HAP-1 (cell line): ENCODE measurements at places on chromosomes 4 and X.

DNA sequence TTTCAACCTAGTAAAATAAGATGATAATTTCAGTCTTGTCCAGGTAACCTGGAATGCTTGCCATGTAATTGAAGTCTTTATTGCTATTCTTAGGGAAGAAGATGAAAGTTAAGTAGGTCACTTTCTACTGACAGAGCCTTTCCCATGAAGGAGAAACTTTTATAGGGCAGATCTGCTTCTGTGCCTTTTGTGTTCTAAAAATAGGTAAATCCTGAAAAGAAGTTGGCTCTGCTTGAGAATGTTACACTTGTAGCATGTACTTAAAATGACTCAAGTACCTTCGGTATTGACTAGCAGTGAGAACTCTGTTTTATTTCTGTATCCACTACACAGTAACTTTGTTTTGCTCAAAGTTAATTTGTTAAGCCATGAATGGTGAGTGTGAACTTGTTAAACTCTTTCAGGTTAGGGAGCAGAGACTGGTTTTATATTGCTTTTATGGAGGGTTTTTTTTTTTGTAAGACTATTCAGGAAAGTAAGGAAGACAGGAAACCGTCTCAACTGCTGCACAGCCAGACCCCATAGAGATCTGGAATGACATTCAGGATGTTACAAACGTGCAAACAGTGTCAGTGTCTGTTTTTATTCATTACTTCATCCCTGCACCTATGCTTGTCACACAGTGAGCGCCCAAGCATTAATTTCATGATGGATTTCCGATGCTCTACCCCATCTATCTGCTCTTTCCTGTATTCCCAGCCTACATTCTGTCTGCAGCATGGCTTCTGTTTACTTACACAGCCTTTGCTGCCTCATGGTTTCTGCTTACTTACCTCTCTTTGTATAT lies 53.0 kb downstream of the SEPTIN11 start:
- peak; percentile 60 for DNase-seq

DNA sequence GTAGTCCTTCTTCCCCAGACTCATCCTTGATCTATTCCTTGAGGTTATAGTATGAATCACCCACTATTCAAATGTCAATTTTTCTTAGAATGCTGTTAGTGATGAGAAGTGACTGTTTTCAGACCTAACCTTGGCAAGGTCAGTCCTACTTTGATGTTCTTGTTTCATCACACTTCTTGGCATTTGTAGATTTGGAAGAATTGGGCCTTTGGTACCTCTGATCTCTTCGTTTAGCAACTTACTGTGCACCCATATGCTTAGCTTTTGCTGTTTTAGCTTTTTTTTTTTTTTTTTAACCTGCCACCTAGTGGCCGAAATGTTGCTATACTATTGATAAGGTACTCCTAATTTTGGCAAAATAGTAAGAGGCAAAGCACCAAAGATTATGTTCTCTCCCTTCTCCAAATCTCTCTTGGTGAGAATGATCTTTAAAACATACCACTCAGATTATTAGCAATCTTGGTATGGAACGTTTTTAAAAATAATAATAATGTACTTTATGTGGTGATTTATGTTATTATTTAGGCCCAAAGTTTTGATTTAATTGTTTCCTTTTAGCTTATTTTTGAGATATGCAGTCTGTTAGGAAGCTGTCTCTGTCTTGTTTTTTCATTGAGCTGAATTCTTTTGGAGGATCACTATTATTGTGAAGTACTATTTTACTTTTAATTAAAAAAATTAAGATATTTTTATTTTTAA lies 16.6 kb downstream of the DCK start:
- peak; percentile 36 for DNase-seq

GRCh38 chrX:134004084-134004483 lies 18.7 kb upstream of the GPC3 start:
- DNase-seq: no peak

GRCh38 chr4:145589916-145590702 lies 29.1 kb upstream of the MMAA start:
- DNase-seq: no peak

DNA sequence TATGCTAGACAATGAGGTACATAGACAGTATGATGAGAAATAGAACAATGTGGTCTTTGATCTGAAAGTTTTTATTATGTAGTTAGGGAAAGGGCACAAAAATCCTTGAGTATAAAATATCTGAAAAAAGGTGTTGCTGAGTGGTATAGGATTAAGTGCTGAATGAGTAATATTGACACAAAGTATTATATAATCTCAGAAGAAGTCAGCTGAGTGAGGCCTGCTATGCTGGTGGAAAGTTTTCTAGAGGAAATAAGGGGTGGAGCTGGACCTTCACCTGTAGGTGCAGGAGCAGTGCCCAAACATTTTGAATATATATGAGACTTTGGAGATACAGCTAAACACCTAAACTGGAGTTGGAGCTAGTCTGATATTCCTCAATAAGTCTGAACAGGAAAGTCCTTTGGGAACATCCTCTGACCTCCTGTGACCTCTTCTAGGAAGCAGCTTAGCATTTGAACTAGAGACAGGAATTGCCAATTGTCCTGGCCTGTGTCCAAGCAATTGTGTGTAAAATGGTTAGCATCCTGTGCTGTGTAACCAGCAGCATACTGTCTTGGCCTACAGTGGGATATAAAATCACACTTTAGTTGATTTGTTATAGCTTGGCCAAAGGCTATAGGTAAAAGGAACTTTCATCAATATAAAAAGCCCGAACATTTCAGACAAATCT lies 285.3 kb downstream of the ANKRD50 start:
- no peak for DNase-seq

- DNase-seq: peak; percentile 24
Measured at GRCh38 chrX:3549411-3549911, 164.0 kb downstream of the PRKX start.

- no peak for DNase-seq
Measured at GRCh38 chr4:946103-946450, 13.8 kb downstream of the TMEM175 start.

DNA sequence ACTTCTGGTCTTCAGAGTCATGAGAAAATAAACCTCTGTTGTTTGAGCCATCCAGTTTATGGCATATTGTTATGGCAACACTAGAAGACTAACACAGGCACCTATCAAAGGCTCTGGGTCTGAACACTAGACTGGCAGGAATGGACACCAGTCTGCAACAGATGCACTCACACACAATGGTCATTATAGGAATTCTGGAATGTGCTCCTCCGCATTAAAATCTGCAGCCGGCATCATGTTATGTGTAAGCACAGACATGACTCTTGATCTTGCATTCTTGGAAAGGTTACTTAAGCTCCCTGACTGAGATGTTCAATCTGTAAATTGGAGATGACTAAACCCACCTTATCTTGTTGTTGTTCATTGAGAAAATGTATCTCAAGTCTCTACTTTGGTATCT lies 112.3 kb upstream of the ZNF518B start:
- DNase-seq: no peak

DNA sequence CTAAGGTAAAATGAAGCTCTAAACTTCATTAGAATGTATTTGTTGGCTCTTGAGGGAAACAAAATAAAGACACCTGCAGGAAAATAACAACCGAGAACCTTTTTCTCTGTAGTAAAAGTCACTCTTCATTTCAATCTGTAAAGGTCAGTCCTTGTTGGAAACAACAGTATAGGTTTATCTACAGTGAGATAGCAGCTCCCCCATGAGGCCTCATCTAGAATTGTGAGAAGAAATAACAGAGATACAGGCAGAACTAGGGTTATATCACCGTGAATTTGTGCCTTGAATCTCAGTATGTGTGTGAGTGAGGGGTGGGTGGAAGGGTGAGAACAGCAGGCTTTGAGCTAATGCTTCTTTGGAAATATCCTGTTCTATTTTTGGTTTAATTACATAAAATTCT lies 107.8 kb upstream of the FMR1 start:
- peak; percentile 35 for DNase-seq

GRCh38 chr4:147285751-147286150 lies 195.1 kb upstream of the EDNRA start:
- DNase-seq: no peak

DNA sequence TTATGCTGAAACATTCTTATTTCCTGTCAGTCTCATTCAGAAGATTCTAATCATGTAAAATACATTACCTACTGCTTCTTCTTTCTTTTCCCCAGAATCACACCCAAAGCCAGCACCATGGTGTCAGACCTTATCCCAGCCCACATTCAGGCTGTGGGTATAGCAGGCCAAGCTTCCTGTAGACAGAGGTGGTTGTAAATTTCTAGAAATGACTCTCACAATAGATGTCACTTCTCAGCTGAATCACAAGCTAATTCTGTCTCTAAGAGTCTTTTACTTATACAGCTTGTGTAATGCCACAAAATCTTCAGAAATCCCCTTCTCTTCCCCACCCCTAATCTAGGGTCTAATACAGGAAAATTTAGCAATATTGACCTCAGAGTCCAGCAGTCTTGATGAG lies 239.6 kb downstream of the PARM1 start:
- no peak for DNase-seq

- DNase-seq: no peak
Measured at GRCh38 chrX:27622883-27623282, 32.7 kb downstream of the DCAF8L2 start.

DNA sequence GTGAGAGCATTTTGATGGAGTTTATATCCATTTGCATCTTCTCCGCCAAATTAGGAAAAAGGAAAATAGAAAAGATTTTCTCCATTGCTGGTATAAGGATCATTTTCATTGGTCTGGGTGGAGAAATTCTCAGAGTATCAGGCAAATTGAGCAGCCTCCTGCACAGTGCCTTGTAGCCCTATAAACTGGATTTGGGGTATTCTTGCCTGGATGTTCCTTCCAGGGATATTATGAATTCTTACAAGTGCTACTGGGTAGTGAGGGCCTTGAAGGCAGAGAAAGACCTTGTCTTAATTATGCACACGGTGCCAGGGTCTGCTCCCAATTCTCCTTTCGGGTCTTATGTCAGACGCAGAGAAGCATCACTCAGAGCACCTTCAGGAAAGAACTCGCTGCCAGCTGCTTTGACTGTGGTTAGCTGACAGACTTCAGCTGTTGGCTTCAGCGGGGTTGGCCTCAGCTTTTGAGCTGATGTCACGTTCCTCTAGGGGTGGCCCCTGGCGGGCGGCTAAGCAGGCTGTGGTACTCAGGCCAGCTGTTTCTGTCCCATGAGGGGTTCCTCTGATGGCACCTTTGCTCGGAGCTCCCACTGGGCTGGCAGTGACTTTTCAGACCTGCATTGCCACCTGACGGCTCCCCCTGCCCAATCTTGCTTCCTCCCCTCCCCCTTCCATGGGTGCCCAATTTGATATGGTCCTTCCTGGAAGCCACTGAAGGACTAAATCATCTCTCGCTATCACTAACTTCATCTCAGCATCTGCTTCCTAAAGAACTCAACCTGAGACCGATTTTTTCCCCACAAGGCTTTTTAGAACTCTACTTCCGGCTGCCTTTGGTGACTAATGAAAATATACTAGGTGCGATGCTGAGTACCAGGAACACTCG lies 519.5 kb downstream of the BCOR start:
- no peak for DNase-seq

DNA sequence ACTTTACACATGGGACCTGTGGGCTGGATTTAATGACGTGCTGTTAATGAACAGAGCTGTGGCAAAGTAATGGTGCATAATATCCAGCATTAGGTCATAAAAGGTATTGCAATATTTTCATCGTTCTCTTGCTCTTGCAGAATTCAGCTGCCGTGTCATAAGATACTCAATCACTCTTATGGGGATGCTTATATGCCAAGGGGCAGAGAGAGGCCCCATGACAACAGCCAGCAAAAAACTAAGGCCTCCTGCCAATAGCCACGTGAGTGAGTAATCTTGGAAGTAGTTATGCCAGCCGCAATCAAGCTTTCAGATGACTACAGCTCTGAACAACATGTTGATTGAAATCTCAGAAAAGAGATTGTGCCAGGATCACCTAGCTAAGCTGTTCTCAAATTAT lies 616.9 kb downstream of the FSTL5 start:
- no peak for DNase-seq

DNA sequence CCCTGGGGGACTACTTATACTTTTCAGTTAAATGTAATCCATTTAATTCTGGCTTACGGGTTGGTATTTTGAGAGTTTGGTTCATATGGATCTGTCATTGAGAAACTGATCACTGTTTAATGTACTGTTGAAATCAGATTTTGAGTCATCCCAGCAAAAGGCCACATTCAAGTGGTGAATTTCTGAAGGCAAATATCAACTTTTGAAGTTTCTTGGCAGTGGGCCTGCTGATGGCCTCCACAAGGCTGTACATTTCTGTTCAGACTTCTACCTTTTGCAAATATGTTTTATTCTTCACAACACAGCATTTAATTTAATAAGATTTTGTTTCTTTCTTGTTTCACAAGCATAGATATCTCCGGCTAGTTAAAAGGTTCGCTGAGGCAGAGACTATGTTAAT lies 138.7 kb downstream of the PDGFC start:
- DNase-seq: no peak

GRCh38 chr4:11741190-11741652 lies 312.5 kb upstream of the HS3ST1 start:
- DNase-seq: no peak

GRCh38 chrX:57964975-57965374 lies 54.7 kb upstream of the ZXDA start:
- no peak for DNase-seq

GRCh38 chr4:73348185-73348584 lies 55.9 kb upstream of the ALB start:
- DNase-seq: no peak

DNA sequence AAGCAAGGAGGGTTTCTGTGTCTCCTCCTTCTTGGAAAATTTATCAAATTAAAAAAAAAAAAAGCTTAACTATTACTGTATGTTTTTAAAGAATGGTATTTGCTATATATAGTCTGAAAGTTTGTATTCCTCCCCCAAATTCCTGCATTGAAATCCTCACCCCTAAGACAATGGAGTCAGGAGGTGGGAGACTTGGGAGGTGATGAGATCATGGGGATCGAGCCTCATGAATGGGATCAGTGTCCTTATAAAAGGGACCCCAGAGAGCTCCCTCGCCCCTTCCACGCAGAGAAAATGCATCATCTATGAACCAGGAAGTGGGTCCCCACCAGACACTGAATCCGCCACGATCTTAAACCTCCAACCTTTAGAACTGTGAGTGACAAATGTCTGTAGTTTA lies 50.1 kb downstream of the DHRSX start:
- DNase-seq: no peak

DNA sequence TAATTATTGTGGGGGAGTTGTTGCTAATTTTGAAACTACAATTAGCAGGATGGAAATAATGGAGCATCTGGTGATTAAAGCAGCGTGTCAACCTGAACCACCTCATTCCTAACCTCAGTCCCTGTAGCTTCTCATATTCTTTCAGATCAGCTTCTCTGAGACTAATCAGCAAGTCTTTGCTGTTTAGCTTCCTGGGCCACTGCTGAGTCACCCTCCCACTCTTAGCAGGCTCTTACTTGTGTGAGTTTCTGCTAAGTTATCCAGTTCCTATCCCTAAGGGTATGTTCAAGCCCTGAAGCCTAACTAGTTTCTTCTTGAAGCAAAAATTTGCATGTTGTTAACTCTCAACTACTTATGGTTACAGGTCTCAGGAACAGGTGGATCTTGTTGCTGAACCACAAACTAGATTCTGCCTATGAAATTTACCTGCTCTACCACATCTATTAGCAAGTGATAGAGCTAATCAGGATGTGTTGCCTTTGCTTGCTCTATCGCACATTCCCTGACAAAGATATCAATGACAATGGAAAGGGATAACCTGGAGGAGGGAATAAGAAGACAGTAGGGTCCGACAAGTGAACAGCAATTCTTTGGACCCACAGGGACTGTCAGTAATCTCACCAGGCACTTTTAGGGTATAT lies 134.2 kb downstream of the EIF4E start:
- DNase-seq: no peak

- DNase-seq: no peak
Measured at GRCh38 chrX:39310891-39311290, 509.6 kb downstream of the MID1IP1 start.

- no peak for DNase-seq
Measured at GRCh38 chr4:10506077-10506476, 48.9 kb upstream of the ZNF518B start.
